Mesenchymal stem cell (in vitro differentiated cells and primary cell): ENCODE measurements at places on chromosomes 6 and 20.

DNA sequence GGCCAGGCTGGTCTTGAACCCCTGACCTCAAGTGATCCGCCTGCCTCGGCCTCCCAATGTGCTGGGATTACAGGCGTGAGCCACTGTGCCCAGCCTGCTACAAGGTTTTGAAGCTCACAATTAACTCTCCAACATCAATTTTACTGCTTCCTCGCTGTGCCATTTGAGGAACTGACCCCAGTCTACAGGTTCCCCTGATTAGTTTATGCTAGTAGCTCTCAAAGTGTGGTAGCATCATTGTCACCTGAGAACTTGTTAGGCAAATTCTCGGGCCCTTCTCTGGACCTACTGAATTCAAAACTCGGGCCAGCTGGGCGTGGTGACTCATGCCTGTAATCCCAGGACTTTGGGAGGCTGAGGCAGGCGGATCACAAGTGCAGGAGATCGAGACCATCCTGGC, 49.4 kb downstream of the MCUR1 start:
- DNase-seq: no peak
- no peak overlapping the region for H3K4me3 ChIP-seq
- peaks cover 3% of the 10 kb centered on the region for H3K4me1 ChIP-seq
- H3K36me3 ChIP-seq: no peaks in the 10 kb centered on the region

DNA sequence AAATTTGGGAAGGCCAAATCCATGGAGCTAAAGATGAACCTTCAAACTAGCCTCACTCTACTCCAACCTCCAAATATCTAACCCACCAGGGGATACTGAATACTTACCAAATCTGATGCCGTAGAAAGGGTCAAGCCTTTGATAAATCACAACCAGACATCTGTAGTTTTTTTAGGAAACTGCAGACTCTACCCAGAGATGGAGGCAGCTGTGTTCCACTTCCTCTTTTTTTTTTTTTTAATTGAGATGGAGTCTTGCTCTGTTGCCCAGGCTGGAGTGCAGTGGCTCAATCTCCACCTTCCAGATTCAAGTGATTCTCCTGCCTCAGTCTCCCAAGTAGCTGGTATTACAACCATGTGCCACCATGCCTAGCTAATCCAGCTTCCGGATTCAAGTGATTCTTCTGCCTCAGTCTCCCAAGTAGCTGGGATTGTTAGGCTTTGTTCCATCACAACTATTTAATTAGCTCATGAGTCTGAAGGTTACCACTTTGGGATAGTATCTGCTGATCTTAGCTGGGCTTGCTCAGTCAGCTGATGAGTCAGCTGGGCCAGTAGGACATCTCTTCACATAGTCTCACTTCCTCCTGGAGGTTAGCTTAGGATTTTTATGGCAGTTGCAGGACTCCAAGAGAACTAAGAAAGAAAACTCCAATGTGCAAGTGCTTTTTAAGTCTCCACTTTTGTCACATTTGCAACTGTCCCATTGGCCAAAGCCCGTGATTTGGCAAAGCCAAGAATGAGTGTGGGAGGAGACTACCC, 13.3 kb downstream of the FRK start:
- no peaks in the 10 kb centered on the region for H3K36me3 ChIP-seq
- DNase-seq: peak; percentile 34
- peaks cover 1% of the 10 kb centered on the region for H3K4me1 ChIP-seq
- no peak overlapping the region for H3K4me3 ChIP-seq
- H3K27ac ChIP-seq: peak overlapping the region; percentile 6

- no peak for DNase-seq
- no peak overlapping the region for H3K27ac ChIP-seq
- H3K4me3 ChIP-seq: no peak overlapping the region
- no peaks in the 10 kb centered on the region for H3K27me3 ChIP-seq
- no peaks in the 10 kb centered on the region for H3K36me3 ChIP-seq
Observed at GRCh38 chr6:50369996-50370395, 320.3 kb upstream of the DEFB112 start.

DNA sequence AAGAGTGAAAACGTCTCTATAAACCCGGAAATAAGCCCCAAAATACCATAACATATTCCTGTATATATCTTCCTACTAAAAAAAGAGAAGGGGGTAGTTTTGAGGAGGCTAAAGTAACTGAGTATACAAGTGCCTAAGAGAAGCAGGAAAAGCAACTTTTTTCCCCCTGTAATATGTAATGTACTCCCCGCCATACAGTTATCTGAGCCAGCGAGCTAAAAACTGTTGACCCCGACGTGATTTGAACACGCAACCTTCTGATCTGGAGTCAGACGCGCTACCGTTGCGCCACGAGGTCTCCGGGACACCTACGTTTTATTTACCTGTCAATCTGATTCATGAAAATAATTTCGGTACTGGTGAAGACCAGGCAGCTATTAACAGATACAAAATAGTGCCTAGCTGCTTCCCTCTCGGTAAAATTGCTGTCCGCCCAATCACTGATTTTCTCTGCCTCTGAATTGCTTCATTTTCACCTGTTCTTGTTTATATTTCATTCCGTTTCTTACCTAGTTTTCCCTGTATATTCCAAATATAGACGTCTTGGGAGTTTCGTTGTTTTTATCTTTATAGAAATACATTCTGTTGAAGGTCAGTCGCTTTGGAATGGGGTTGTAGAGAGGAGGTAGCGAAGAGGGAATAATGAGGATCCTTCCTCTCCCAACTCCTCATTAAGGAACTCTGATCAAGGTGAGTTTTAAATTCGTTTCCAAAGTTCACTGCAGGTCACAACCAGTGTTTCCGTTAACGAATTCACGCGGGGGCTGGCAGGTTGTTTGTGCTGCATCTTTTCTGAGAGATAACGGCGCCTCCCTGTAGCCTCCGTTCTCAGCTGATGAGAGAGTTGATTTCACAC, 33.6 kb upstream of the BTN3A2 start:
- H3K27ac ChIP-seq: peak overlapping the region; percentile 78
- DNase-seq: peak; percentile 41
- no peaks in the 10 kb centered on the region for H3K36me3 ChIP-seq
- H3K4me3 ChIP-seq: peak overlapping the region; percentile 72

DNA sequence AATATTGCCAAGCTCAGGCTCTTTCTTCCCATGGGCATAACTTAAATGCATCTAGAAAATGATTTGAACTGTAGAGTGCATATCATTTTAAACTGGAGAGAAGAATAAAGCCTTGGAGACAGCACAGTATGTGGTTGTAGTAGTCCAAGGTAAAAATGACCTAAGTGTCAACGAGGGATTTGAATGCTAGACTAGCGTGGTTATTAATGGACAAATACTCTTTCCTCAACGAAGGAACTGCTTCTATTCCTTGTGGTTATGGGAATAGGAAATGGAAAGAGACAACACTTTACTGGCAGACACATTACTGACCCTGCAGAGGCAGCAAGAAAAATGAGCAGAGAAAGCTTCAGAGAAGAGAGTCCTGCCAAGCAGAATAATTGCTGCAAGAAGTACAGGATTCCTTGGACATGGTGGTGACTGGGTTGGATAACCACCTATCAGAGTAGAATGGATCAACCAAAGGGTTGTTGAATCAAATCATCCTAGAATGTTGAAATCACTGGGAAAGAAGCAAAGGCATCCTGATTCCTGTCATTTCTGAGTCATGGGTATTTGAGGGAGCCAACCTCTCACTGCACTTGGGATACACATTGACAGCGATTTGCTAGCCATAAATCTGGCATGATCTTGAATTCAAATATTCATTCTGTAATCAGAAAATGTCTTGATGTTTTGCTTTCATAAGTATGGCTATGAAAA, 258.1 kb upstream of the EPHA7 start:
- no peak overlapping the region for H3K4me3 ChIP-seq
- no peaks in the 10 kb centered on the region for H3K36me3 ChIP-seq
- no peaks in the 10 kb centered on the region for H3K27me3 ChIP-seq
- peak; percentile 53 for DNase-seq
- H3K4me1 ChIP-seq: peaks cover 1% of the 10 kb centered on the region
- peak overlapping the region; percentile 44 for H3K27ac ChIP-seq

- H3K27me3 ChIP-seq: no peaks in the 10 kb centered on the region
- no peak overlapping the region for H3K4me3 ChIP-seq
- H3K27ac ChIP-seq: no peak overlapping the region
Observed at GRCh38 chr20:5864428-5864827, 85.9 kb downstream of the TRMT6 start.

GRCh38 chr6:134908906-134909516, 40.9 kb downstream of the ALDH8A1 start:
- DNase-seq: peak; percentile 92
- H3K36me3 ChIP-seq: no peaks in the 10 kb centered on the region
- H3K27me3 ChIP-seq: no peaks in the 10 kb centered on the region
- H3K27ac ChIP-seq: peak overlapping the region; percentile 99
- H3K4me1 ChIP-seq: peaks cover 13% of the 10 kb centered on the region
- peak overlapping the region; percentile 45 for H3K4me3 ChIP-seq

DNA sequence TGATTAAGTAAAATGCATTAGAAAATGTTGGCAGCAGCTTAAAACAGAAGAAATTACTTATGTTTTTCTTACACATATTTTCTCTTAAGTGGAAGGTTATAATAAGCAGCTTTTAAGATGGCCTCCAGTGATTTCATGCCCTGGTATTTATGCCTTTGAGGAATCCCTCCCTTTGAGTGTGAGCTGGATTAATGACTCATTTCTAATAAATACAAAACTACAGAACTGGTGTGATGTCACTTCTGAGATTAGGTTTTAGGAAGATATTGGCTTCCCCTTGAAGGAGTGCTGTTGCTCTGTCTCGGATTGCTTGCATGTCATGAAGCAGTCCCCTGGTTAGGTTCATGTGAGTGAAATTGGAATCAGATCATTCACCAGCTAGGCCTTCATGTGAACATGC, 143.2 kb upstream of the EPHA7 start:
- DNase-seq: peak; percentile 71
- H3K27ac ChIP-seq: no peak overlapping the region
- no peaks in the 10 kb centered on the region for H3K4me1 ChIP-seq
- no peaks in the 10 kb centered on the region for H3K27me3 ChIP-seq
- H3K36me3 ChIP-seq: no peaks in the 10 kb centered on the region
- no peak overlapping the region for H3K4me3 ChIP-seq

DNA sequence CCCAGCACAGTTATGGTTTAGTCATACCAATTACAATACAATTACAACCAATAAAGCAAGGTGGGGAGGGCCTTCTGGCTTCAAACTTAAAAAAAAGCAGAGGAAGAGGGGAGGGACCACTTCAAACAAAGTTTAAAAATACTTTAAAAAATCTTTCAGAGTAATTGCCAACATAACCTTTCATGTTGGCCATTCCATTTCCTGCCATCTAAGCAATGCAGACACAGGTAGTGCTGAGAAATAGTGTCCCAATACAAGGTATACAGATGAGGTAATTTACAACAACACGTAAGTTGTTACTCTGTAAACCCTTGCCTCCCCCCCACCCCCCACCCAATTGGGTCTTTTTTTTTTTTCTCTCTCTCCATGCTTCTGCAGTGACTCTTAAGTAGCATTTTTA, 18.8 kb upstream of the TBC1D20 start:
- no peak overlapping the region for H3K27ac ChIP-seq
- no peaks in the 10 kb centered on the region for H3K4me1 ChIP-seq
- peaks cover 61% of the 10 kb centered on the region for H3K36me3 ChIP-seq
- no peak overlapping the region for H3K4me3 ChIP-seq
- DNase-seq: no peak

GRCh38 chr6:82987951-82988350, 77.7 kb downstream of the UBE3D start:
- peaks cover 3% of the 10 kb centered on the region for H3K4me1 ChIP-seq
- no peaks in the 10 kb centered on the region for H3K27me3 ChIP-seq
- no peak for DNase-seq
- H3K4me3 ChIP-seq: no peak overlapping the region

DNA sequence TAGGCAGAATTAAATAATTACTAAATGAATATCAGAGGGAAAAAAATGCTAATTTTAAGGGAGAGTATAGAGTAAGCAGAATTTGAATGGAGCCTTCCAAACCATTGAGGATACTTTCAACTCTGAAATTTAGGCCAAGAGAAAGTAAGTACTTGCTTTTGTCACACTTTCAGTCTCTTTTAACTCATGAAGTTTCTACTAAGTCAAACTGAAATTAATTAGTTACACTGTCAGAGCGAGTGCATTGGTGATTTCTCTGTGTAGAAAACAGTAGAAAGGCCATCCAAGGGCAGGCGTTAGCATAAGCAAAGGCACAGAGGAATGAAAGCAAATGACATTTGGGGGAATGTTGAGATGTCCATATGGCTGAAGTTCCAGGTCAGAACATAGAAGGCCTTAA, 92.9 kb downstream of the PLEKHG1 start:
- no peak overlapping the region for H3K4me3 ChIP-seq
- peaks cover 1% of the 10 kb centered on the region for H3K4me1 ChIP-seq
- peaks cover 4% of the 10 kb centered on the region for H3K27me3 ChIP-seq
- H3K36me3 ChIP-seq: no peaks in the 10 kb centered on the region
- no peak overlapping the region for H3K27ac ChIP-seq
- DNase-seq: no peak

GRCh38 chr20:57417830-57418780, 26.9 kb downstream of the RBM38 start:
- no peak overlapping the region for H3K4me3 ChIP-seq
- DNase-seq: no peak
- H3K27ac ChIP-seq: no peak overlapping the region
